Non-pigmented ciliary epithelial cell (primary cell): ENCODE measurements at places on chromosomes 6 and 20.

DNA sequence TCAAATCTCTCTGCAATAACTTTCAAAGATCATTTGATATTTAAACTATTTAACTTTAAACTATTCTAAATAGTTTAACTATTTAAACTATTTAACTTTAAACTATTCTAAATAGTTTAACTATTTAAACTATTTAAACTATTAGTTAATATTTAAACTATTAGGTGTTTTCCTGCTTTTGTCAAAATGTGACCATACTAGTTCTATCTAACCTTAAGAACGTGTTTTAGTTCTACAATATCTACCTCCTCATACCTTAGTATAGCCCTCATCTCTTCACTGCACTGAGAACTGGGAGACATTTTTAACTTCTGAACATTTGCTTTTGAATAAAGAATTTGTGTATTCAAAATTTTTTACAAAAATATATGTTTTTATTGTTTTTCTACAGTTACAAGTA lies 429.1 kb downstream of the ADGRB3 start:
- DNase-seq = no peak

DNA sequence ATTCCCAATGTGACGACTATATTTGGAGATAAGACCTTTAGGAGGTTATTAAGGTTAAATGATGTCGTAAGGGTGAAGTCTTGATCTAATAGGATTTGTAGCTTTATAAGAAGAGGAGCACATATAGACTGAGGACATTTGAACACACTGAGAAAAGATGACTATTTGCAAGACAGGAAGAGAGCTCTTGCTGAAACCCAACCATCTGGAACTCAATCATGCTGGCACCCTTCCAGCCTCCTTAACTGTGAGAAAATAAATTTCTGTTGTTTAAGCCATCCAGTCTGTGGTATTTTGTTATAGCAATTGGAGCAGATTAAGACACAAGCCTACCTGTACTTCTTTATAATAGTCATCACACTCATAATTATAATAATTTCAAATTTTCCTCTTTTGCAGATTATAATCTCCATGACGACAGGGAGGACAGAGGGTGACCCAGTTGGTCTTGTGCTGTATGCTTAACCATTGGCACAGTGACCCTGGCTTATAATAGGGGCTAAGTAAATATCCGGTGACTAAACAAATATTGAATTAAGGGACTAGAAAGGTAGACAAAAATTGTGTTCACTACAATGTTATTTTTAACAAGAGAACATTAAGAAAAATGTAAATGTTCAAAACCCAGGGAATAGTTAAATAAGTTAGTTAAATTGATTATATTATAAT lies 206.4 kb upstream of the HDDC2 start:
- no peak for DNase-seq

DNA sequence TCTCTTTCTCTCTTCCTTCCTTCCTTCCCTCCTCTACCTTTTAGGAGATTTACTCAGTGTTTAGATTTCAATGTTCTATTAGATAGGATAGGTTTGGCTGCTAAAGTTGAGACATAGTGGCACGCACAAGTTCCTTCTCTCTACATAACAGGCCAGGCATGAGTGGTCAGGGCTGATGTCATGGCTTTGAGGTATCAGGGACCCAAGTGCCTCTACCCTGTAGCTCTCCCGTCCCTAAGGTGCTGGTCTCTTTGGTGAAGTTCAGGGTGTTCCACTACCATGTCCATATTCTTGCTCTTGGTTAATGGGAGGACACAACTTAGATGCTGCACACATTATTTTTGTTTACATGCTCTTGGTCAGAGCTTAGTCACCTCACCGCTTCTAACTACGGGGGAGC lies 245.3 kb downstream of the QKI start:
- DNase-seq = no peak

DNA sequence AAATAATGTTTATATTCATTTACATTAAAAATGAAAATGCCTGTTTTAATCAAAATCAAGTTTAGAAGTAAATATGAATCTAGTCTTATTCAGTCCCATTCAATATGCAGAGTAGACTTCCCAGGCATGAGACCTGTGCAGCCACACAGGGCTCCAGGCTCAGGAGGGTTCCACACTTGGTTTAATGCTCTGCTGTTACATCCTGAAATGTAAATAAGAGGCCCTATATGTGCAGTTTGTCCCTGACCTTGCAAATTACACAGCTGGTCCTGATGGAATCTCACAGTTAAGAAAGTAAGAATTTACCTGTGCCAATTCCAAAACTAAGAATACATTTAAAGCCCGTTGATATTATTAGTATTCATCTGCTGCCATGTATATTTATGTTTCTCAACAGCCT lies 79.4 kb downstream of the ARHGAP18 start:
- no peak for DNase-seq

DNA sequence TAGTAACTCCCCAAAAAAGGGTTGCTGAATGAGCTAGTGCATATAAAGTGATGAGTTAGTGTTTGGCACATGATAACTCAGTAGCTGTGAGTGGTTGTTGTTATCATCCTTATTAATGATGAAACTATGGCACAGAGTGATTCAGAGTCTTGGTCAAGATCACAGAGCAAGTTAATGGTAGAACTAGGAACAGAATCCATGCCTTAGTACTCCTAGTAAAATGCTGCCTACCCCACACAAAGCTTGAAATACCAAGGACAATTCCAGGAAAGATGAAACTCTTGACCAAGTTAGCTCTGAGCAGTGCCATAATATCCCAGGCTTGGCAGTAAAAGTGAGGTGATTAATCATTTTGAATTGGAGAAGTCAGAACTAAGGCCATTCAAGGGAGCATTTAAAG lies 109.1 kb upstream of the ENPP5 start:
- DNase-seq = no peak

GRCh38 chr6:163398115-163398514 lies 16.4 kb upstream of the QKI start:
- no peak for DNase-seq
